ENCODE measurements at places on chromosomes 16 and 17.

DNA sequence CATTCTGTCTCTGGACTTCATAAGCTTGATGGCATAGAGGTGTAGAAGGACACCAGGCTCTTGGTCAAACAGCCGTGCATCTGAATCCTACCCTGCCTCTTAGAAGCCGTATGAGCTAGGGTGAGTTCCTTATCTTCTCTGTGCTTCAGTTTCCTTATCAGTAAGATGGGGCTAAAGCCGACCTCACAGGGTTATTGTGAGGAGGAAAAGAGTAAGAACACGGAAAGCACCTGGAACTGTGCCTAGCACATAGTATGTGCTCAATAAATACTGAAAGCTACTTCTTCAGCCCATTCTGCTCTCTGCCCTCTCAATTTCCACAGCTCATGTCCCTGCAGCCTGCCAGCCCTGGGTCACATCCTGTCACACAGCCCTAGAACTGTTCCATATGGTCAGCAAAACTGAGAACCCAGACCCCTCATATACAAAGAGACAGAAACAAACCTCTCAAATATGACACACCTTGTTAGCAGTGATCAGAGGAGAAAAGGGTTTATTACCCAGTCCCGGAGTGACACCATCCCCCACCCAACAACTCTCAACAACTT is 17.0 kb upstream of the UBTF start:
- no peak for DNase-seq

DNA sequence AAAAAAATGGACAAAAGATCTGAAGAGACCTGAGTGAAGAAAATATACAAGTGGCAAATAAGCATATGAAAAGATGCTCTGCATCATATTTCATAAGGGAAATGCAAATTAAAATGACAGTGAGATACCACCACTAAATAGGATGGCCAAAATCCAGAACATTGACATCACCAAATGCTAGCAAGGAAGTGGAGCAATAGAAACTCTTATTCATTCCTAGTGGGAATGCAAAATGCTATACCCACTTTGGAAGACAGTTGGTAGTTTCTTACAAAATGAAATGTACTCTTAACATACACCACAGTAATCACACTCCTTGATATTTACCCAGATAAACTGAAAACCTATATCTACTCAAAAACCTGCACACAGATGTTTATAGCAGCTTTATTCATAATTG is 33.6 kb downstream of the DHRS7B start:
- no peak for DNase-seq

DNA sequence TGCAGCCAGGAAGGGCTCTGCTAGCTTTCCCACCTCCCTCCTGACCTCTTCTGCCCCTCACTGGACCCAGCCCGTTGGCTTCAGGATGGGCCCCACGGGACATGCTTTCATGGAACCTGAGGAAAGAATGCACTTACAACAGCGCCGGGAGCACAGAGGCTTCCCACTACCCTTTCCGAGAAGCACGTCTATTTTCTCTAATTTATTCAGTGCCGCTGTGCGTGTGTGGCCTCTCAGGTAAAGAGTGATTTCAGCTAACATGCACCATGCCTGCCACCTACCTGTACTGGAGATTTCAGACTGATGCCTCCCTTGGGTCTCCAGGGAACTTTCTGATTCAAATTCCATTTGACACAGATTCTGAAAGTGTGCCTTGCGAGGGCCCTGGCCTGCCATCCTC is 140.1 kb downstream of the CYLD start:
- no peak for DNase-seq

GRCh38 chr17:42706732-42707131 is 24.4 kb downstream of the CNTNAP1 start:
- no peak for DNase-seq

- DNase-seq: peak; percentile 12
Observed at GRCh38 chr17:36812762-36813161, 124.5 kb upstream of the LHX1 start.

- DNase-seq: no peak
Observed at GRCh38 chr17:31062346-31062745, 32.4 kb upstream of the NF1 start.

DNA sequence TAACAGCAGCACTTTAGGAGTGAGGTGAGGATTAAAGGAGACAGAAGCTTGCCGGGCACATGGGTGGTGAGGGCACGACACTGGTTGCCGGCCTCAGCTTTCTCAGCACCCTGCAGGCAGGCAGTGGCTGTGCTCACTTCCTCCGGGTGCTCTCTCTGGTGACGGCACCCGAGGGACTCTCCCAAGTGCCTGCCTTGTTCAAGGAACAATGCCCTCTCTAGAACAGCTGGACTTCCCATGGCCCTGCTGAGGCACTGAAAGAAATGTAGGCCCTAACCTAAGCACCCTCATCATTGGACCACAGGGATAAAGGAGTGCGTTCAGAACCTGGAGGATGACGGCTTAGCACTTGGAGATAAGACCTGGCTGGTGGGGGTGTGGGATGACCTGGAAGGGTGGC is 72.7 kb downstream of the N4BP1 start:
- DNase-seq: no peak

- DNase-seq: no peak
Observed at GRCh38 chr17:39027455-39028035, 60.3 kb upstream of the FBXO47 start.

- no peak for DNase-seq
Observed at GRCh38 chr16:22327446-22327775, 30.2 kb downstream of the POLR3E start.

DNA sequence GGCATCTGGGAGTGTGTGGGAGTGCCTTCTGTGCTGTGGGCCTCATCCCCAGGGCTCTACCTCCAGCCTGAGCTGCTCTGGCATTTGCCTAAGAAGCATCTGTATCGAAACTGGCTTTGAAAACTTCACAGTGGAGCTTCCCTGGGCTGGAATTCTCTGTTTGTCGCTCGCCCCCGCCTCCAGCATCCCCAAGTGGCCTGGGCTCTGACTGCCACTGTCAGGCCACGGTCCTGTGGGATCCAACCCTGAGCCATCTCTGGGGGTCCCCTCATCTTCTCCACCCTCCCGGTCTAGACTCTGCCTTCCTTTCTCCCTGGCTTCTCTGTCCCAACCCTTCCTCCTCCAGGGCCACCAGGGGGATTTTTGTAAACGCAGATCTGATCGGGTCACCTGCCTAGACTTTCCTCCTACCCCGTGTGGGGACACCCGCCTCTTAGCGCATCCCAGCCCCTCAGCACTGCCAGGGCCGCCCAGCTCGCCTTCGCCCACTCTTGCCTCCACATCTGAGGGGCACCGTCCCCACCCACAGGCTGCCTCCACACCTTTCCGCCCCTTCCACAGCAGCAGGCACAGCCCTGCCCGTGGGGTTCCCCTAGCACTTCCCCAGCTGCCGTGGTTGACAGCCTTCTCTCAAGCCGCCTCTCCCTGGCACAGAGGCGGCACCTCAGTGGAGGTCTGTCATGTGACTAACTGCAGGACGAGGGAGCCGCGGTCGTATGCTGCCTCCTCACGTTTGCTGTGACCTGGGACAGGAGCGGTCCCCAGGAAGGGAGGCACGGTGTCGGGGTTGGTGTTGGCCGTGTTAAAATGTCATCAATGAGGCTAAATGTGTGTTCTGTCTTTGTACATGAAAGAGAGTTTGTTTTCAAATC is 12.0 kb downstream of the TBC1D24 start:
- DNase-seq: no peak

DNA sequence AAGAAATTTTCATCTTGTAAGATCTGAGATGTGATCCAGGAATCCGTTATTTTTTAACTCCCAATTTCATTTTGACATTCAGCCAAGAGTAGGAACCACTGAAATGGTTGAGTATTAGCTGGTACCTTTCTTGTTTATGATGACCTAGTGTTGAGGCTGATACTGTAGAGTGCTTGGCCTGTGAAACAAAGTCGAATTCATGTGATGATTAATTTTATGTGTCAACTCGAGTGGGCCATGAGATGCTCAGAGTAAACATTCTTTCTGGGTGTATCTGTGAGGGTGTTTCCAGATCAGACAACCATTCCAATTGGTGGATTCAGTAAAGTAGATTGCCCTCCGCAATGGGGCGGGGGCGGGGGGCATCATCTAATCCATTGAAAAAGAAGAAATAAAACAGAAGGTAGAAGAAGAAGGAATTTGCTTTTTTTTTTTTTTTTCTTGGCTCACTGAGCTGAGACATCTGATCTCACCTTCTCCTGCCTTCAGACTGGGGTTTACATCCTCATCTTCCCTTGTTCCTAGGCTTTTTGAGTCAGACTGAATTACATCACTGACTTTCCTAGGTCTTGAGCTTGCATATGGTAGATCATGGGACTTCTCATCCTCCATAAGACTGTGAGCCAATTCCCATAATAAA is 264.6 kb upstream of the KCNJ16 start:
- no peak for DNase-seq

DNA sequence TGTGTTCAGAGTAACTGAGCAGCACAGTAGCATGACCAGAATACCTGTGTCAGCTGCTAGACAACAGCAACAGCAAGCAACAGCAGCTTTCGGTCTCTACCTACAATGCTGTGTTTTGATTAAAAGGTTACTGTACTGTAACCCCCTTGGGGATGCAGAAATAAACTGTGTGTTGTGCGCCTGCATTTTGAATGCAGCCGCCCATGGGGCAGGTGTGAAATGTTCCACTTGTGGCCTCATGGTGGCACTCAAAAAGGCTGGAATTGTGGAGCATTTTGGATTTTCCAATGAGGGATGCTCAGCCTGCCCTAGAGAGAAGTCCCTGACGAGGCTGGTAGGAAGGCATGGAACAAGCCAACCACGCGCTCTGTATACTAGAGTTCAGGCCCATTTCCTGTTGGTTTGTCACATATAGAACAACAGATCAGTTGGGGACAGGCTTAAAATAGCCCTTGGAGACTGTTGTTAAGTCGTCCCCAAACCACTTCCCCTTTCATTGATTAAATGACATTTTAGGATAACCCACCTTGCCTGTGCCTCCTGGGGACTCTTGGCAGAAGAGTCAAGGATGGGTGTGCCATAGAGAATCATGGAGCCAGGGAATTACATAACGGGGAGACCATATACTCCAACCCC is 27.1 kb downstream of the SCPEP1 start:
- DNase-seq: no peak

DNA sequence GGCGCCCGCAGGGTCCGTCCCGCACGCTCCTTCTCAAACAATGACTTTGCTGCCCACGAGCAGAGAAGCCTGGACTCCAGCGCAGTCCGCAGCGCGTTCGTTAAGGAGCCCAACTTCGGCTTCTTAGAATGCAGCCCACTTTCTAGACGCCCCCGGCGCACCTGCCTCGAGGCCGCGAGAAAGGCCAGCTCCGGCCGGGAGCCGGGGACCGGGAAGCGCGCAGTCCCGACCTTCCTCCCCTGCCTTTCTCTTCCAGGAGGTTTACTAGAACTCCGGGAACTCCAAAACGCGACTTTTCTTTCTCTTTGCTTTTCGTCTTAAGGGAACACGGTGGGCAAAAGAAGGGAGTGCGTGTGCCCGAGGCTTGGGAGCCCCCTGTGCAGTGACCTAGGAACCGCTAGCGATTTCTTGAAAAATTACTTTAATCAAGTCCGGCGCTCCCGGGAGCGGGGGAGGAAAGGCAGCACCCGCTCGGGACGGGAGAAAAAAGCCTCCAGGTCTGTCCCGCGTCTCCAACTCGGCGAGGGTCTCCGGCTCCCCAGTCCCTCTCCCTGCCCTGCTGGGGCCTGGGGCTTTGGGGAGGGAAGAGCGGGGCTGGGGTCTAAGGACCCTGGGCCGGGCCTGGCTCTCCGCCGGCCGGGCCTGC is 2.6 kb downstream of the HNF1B start:
- DNase-seq: peak; percentile 45

- no peak for DNase-seq
Observed at GRCh38 chr17:3771140-3771539, 29.8 kb downstream of the ITGAE start.

- DNase-seq: no peak
Observed at GRCh38 chr16:49910541-49911071, 54.7 kb upstream of the ZNF423 start.

DNA sequence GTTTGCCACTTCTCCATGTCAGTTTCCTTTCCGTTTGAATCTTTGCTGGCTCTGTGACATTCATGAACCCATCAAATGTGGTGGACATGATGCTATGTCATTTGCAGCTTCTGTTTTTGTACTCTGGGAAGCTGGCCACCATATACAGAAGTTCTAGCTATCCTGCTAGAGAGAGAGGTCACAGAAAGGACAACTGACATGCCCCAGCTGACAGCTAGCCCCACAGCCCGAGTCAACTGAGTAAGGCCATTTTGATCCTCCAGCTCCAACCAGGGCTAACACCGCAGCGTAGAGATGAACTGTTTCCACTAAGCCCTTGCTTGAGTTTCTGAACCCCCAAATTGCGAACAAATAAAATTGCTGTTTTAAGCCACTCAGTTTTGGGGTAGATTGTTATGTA is 33.8 kb downstream of the CCDC42 start:
- DNase-seq: no peak

- DNase-seq: no peak
Observed at GRCh38 chr17:33528846-33529245, 235.8 kb upstream of the ASIC2 start.

- peak; percentile 40 for DNase-seq
Observed at GRCh38 chr17:30543456-30543855, 66.2 kb downstream of the GOSR1 start.

GRCh38 chr16:64133366-64133765 is 988.5 kb downstream of the CDH11 start:
- DNase-seq: no peak

GRCh38 chr16:15829460-15829859 is 27.4 kb downstream of the MYH11 start:
- no peak for DNase-seq

GRCh38 chr17:37568350-37569053 is 40.7 kb downstream of the SYNRG start:
- no peak for DNase-seq

- DNase-seq: no peak
Observed at GRCh38 chr17:50843150-50843905, 7.9 kb downstream of the WFIKKN2 start.

- DNase-seq: peak; percentile 39
Observed at GRCh38 chr17:13750816-13751793, 149.4 kb upstream of the HS3ST3A1 start.

Measured in EL (cell line).